Right renal pelvis (tissue), 4 donors: ENCODE measurements at places on chromosomes 11 and 22. TPM values are rescaled to one million over a fixed set of nuclear protein-coding genes. Genes with fewer than 3 reads are reported as not detected.

The OR9G4 gene
- not detected for polyA plus RNA-seq

The EFEMP2 gene
- 116 TPM for polyA plus RNA-seq

DNA sequence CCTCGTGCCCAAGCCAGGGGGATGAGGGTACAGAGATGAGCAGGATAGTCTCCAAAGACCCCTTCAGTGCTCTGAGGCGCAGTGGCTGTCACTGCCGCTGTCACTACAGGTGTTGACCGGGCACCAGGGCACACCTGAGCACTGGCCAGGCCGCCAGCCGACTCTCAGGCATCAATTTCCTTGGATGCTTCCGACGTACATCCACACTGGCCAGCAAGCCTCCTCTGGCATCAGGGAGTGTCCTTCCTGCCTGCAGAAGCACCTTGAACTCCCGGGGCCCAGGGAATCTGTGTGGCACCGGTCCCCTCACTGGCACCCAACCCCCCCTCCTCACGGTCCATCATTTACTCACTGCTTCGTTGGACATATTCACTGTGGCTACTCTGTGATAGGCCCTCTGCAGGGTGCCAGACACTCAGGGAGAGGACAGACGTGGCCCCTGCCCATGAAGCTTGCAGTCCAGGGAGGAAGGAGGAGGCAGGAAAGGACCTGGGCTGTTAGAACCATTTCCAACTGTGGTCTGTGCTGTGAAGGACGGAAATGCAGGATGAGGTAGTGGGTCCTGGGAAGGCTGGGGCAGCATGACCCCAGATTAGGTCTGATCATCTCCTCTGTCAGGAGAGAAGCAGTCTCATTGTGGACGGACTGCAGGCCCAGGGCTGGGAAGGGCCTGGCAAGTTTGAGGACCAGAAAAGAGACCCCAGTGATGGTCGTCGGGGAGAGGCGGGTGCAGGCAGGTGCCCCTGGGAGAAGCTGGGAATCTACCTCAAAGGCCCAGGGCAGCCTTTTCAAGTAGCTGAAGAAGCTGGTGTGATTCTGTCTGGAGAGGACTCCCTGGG, 46.3 kb upstream of the ANO1 start:
- no peak for DNase-seq

- DNase-seq, result no peak
Measured at GRCh38 chr22:19350476-19350859, 58.9 kb upstream of the CLTCL1 start.

The PANX2 gene
- polyA plus RNA-seq, result 2.2 TPM

GRCh38 chr11:34280945-34281872, 76.6 kb downstream of the ABTB2 start:
- no peak for DNase-seq

- DNase-seq, result no peak
Measured at GRCh38 chr22:19271856-19272535, 19.5 kb downstream of the CLTCL1 start.

GRCh38 chr11:61994981-61995380, 27.5 kb upstream of the FTH1 start:
- no peak for DNase-seq
